Hepatocyte (in vitro differentiated cells): ENCODE measurements at places on chromosomes 13 and 19. TPM values are rescaled to one million over a fixed set of nuclear protein-coding genes. Genes with fewer than 3 reads are reported as not detected.

EPSTI1 gene
- 27.7 and 31.0 TPM in 2 replicates for polyA plus RNA-seq

ZSWIM9 gene
- 1.5 and 2.1 TPM in 2 replicates for polyA plus RNA-seq

DIS3 gene
- polyA plus RNA-seq: 11.7 and 12.2 TPM in 2 replicates

SAE1 gene
- 97.2 and 98.8 TPM in 2 replicates for polyA plus RNA-seq

GPR183 gene
- 1.4 and 3.0 TPM in 2 replicates for polyA plus RNA-seq
